ENCODE measurements at places on chromosomes 4 and X.

GRCh38 chrX:22037225-22037624, 5.1 kb downstream of the PHEX start:
- no peak for DNase-seq

GRCh38 chrX:3712051-3712869, 1.2 kb downstream of the PRKX start:
- peak; percentile 69 for DNase-seq

DNA sequence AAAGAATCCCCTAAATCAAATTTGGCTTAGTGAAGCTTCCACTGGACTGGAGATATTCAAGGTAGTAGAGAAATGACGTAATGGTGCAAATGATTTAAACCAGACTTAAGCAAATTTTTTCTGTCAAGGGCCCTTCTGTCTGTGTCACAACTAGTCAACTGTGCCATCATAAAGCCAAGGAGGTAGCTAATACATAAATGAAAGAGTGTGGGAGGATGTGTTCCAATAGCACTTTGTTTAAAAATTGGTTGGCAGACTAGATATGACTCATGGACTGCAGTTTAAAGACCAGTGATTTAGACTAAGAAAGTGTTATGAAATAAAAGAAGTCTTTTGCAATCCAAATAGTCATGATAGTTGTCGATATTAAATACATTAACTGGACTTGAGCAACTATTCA, 24.3 kb upstream of the TEX13C start:
- DNase-seq = no peak

DNA sequence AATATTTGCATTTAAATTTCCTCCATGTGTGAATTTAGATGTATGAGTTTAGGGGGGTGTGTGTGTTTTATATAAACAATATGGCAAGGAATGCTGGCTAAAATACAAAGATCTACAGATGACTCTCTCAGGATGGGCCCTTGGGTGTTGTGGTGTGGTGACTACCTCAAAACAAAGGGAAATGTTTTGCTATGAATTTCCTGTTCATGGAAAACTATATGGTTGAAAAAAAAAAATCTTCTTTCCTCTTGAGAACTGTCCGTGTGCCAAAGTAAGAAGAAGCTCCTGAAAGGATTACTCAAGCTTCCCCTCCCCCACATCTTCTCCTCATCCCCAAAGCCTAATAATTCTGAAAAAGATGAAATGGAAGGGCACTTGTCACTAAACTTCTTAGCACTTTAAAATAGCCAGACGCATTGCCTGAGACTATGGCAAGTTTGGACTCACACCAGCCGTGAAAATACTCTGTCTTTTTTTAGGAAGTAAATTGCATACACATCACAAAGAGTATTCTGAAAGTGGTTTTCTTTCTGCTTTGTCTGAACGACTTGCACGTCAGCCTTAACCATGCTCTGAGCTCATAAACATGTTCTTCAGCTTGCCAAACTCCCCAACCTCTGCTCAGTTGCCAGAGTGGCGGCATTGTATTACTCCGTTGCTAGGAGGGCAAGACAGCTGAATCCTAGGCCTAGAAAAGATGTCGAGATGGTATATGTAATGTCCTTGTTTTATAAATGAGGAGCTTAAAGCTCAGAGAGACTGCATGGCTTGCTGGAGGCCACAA, 250.4 kb upstream of the JADE1 start:
- peak; percentile 60 for DNase-seq

GRCh38 chrX:40625294-40625693, 2.1 kb downstream of the MPC1L start:
- no peak for DNase-seq

GRCh38 chr4:113675731-113676697, 85.5 kb downstream of the CAMK2D start:
- DNase-seq = no peak

GRCh38 chrX:7233580-7234406, 85.8 kb upstream of the PUDP start:
- no peak for DNase-seq

DNA sequence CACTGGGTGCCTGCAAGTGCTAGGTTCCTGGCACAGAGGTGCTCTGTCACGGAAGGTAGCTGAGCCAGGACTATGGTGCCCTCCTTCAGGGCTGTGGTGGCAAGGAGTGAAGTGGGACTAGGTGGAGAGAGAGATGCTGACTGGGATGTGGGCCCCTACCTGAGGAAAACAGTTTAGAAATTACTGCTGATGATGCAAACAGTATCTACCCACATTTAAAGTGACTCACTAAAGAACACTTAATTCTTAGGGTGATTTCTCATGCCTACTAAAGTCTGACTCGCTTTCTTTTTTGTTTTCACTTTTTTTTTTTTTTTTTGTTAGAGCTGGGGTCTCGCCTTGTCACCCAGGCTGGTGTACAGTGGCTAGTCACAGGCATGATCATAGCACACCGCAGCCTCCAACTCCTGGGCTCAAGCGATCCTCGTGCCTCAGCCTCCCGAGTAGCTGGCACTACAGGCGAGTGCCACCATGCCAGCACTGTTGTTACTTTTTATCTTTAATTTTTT, 3.1 kb downstream of the ZNF185 start:
- DNase-seq = no peak

DNA sequence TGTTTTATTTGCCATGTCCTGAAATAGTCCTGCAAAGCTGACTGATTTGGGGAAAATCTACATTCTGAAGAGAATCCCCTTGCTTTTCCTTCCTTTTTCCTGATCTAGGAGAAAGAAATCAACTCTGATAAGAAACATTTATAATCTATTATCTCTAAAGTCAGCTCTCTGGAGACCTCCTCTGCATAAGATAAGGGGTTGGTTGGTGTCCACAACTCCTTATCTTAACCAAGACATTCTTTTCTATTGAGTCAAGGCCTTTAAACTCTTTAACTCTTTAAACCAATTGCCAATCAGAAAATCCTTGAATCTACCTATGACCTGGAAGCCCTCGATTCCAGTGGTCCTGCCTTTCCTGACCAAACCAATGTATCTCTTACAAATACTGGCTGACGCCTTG, 373.6 kb upstream of the RASGEF1B start:
- DNase-seq = no peak

- DNase-seq = no peak
Measured at GRCh38 chrX:45709381-45709780, 508.7 kb upstream of the DIPK2B start.

- no peak for DNase-seq
Measured at GRCh38 chrX:19774905-19775304, 112.5 kb downstream of the SH3KBP1 start.

DNA sequence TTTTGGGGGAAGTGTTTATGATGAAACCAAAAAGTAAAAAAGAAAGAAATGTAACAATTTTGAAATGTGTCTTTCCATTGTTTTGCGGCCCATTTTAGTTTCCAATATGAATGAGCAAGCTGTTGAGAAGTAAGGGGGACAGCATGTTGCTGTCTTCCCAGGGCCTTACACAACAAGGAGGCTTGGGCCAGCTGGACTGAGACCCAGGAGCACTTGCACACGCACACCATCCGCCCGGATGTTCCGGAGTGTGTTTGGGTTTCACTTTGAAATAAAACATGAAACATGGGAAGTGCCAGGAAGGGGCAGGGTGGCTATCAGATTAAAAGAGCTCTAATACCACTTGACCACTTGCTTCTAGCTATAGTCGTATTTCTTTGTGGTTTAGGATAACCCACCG, 144.4 kb downstream of the NHS start:
- peak; percentile 60 for DNase-seq

DNA sequence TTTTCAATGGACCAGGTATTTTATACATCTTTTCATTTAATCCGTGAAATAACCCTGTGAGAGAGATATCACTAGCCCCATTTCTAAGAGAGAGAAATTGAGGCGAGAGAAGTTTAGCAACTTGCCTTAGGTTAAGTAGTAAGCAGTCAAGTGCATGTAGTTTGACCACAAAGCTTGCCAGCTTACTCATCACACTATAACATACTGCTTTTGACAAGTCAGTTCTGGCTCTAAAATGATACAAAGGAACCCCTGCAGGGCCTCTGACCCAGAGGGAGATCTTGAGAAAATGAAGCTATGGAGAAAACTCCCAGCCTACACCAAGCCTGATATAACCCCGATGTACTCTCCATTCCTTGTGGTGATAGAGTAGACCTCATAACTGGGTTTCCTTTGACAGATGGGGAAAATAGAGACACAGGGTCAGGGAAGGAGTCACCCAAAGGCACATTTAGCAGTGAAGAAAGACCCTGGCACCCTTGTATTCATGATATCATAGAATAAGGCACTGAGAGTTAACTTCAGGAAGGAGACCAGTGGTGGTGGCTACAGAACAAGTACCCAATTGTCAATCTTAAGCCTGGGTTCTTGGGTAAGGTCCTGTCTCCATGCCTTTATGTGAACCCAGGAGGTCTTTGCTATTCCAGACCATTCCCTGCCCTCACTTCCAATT, 60.2 kb upstream of the MSN start:
- DNase-seq = no peak

DNA sequence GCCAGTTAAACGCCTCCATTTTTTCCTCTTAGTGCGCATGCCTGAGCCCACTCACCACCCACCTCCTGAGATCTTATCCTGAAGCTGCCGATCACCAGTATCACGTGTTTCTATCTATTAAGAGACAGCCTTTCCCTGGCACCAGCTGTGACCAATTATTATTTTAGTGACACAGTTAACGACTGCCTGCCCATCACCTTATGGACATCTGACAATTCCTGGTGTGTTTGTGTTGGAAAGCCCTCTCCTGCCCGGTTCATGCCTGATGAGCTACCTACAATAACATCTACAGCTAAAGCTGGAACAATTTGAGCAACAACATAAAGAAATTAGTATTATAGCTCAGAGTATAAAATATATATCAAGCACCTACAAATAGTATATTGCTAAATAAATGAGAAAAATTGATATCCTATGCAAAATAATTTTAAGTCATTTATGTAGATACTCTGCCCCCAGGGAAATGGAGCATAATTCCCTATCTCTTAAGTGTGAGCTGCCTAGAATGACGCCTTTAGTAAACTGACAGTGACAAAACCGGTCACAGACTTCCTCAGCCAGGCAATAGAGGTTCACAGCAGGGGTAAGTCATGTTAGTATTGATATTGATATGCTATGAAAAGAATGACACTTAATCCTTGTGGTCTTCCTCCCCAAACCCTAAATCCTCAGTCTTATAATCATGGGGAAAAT, 862.2 kb downstream of the TRAM1L1 start:
- no peak for DNase-seq

DNA sequence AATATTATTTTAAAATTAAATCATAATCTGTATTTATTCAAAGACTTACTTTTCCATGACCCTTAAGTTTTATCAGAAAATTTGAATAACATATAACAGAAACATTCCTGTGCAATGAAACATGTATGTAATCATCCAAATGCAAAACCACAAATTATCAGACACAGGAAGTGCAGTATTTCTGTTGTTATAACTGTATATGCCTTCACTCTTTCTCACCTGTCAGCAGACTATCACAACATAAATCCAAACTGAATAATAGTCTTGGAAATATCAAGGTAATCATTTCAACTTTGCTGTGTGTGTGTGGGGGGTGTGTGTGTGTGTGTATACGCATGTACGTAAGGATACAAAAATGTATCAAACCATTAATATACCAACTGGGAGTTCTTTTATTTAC, 285.9 kb downstream of the SLC7A11 start:
- DNase-seq = no peak

GRCh38 chr4:87857789-87858188, 25.0 kb downstream of the MEPE start:
- DNase-seq = no peak

DNA sequence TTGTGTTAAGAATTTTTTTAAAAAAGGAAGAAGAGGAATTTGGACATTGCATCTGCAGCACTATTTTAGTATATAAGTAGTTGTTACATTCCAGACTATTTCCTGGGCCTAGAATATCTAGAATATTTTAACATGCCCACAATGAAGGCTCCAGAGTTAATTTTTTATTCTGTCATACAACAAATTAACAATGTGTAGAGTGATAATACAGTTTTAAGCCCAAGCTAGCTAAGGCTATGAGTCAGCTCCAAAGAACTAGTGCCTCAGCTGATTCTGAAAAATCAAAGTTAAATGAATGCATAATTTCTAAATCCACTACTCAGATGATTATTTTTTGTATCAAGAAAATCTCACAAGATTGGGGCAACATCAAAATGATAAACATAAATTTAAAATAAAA, 231.4 kb downstream of the PRDM5 start:
- no peak for DNase-seq

DNA sequence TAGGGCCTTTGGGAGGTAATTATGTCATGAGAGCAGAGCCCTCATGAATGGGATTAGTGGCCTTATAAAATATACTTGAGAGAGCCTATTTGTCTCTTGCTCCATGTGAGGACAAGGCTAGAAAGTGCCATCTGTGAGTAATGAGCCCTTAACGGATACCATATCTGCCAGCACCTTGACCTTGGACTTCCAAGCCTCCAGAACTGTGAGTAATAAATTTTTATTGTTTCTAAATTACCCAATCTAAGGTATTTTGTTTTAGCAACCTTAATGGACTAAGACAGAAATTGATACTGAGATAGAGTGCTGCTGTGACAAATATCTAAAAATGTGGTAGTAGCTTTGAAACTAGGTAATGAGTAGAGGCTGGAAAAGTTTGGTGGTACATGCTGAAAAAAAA, 285.0 kb upstream of the DIPK2B start:
- no peak for DNase-seq

GRCh38 chrX:106726485-106727437, at the start of gene RNF128:
TSS of gene RNF128 (plus strand) at chrX:106726701. CDS start at chrX:106726914, 213 bp downstream.
- peak; percentile 17 for DNase-seq

DNA sequence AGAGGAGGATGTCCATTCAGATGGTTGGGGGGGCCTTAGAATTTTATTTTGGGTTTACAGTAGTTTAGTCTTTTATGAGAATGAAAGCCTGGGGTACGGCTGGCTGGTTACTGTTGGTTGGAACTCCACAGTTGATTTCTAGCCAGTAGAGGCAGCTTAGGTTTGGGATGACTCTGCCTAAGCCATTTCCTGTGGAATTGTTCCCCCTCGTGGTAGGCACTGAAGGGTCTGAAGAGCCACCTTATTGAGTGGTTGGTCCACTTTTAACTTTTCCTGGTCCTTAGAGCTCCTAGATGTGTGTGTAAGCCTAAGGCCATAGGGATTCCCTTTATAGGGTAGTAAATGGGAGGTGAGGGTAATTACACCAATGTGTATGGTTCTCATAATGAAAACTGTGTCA, 19.7 kb downstream of the SPIN3 start:
- no peak for DNase-seq

DNA sequence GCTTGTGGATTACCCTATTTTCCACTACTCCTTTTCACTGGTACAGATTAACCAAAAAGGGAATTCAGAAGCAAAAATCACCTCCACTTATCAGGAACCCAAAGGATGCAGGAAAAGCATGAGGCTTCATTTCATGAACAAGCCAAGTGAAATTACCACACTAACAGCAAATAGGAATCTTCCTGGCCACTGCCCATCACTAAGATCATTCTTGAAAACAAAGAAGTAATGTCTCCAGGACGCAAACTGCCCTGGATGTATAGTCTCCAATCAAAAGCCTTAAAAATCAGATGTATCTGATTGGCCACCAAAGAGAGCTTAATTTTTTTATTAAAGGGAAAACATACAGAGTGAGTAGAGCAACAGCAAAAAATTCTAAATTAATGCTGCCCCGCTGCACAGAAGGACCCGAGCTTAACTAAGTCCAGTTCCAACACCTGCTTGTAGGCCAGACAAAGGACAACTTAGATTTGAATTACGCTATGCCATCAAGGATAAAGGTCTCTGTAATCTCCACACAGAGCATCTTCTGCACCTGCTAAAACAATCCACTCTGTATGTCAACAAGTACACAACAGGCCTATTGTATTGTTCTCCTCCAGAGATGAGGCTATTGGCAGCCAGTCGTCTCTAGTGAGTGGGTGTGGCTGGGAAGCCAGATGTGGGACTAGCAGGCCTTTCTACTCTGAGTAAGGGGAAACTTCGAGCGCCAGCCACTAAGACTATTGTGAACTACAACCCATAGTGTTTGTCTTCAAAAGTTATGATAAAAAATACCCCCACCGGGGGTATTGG, 12.4 kb downstream of the ZDHHC9 start:
- no peak for DNase-seq
